ENCODE measurements at places on chromosomes 1 and 21.
A peak's percentile ranks its signal among the peaks of the same experiment; 100 is the strongest.

DNA sequence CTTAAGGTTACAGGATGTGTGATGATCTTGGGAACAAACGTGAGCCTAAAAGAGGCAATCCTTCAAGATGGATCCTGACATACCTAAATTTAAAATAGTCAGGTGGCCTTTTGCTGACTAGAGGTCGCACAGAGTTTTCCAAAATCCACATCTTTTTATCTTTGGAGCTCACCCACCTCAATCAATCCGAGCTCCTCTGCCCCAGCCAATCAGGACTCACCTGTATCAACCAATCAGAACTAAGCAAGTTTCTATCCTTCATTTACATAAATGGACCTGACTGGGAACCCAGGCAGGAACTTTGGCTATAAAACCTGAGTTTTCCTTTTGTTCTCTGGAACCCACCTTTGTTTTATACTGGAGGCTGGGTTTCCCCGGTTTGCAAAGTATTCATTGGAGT is 16.2 kb downstream of the DNAJC11 start:
- no peak for DNase-seq

DNA sequence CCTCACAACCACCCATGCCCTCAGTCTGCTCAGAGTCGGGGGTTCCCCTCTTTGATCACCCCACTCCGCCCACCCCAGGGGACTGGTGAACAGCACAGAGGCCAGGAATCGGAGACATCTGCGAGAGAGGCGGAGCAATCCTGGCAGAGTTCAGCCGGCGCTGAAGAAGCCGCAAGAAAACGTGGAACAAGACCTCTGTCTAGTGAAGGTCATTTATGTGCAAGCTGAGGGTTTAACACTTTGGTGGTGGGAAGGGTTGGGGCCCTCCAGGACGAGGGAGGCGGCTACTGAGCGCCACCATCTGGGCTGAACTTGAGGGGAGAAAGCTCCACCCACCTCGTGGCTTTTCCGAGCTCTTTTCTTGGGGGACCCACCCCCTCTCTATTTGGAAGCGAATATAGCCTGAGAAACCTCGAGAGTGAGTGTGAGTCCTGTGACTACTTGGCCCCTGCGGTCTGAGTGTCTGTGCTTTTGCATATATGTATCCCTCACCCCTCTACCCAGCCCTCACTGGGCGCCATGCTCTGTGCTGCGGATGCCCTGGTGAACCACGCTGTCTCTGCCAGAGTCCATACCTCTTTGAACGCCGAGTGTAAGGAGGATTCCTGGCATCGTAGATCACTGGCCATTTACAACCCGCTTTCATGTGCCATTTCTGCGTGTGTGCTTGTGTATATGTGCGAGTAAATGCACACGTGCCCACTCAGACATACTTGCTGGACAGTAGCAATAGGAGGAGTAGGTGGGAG is 1.2 kb upstream of the EPHA10 start:
- no peak for DNase-seq

- DNase-seq, result peak; percentile 30
These were observed 1531.6 kb upstream of the TPTE start for GRCh38 chr21:8989721-8990325.

GRCh38 chr1:180261524-180262155 is 31.6 kb downstream of the LHX4 start:
- no peak for DNase-seq

DNA sequence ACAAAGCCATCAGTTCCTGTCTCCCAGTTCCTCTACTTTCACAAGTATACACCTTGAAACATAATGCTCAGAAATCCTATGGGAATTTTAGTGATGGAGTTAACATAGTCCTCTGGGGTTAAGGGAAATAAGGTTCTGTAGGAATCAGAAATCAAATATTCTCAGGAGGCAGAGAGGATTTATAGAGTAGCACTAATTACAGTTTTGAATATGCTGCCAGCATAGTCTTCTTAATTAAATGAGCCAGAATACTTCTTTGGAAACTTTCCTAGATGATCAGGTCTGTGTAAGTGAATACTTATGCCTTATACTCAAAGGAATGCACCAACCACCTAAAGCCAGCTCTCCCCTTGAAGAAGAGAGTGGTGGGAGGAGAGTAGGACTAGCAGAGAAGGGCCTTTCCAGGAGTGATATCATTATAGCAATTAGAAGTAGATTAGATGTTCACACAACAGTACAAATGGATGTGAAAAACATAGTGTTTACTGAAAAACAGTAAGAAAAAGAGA is 31.4 kb upstream of the DIRAS3 start:
- DNase-seq, result no peak

GRCh38 chr1:204503122-204503912 is 8.7 kb upstream of the PIK3C2B start:
- DNase-seq, result peak; percentile 76

DNA sequence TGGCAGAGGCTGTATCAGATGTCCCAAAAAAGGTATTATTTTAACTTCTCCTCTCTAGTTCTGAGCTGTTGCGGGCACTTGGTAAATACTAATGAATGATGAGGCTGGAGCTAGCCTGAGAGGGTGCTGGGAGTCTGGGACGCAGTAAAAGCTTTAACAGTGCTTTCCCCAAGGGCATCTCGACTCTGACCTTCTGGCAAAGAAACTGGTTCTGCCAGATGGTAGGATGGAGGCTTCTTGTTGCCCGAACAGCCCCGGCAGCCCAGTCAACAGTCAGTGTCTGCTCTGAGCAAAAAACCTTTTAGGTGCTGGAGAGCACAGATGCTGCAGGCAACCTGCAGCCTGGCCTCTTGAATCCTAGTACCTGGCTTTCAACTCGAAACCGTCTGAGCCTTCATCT is 2.5 kb upstream of the PNRC2 start:
- no peak for DNase-seq

- DNase-seq, result peak; percentile 63
These were observed 272.6 kb upstream of the SGIP1 start for GRCh38 chr1:66261364-66261763.

- DNase-seq, result no peak
These were observed 80.4 kb upstream of the TARDBP start for GRCh38 chr1:10932088-10932487.

DNA sequence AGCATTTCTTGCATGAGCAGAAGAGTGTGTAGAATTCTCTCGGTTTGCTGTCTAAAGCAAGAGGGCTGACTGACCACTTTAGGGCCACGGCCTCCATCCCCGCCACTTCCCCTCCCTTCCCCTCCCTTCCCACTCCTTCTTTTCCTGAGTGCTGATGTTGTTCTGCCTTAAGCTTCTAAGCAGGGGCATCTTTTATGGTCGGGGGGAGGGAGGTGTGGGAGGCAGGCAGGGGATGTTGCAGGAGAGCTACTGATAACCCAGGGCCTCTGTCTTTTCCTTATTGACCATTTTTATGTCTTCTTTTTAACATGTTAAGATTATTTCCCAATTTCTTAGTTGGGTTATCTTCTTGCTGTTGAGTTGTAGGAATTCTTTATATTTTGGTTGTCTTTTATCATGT is 15.1 kb downstream of the USP25 start:
- DNase-seq, result no peak

- DNase-seq, result peak; percentile 75
These were observed 68.3 kb downstream of the CLIC6 start for GRCh38 chr21:34737115-34737514.

GRCh38 chr1:201535046-201535918 is 3.6 kb upstream of the NAV1 start:
- peak; percentile 88 for DNase-seq

DNA sequence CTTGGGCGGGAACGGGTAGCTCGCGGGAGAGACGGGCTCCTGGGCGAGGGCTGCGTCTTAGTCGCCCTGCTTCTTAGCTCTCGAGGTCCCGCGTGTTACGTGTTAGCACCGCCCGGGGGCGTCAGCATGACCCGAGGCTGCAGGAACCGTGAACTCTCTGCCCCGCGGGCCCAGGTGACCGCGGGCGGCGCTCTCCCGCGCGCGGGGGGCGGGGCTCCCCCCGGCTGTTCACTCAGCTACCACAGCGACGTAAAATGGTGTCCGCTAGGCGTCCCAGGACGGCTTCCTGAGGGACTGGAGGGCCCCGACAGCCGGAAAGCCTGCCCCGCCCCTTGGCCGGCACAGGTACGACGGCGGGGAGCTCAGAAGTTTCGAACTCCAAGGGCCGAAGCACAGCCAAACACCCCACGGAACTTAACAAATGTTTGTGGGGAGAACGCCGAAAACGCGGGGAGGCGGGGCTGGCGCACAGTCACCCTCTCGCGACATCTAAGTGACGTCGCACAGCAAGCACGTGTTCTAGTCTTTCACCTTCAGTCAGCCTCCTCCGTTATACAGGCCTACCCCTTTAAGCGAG is 780 bp upstream of the RBM15 start:
- no peak for DNase-seq

DNA sequence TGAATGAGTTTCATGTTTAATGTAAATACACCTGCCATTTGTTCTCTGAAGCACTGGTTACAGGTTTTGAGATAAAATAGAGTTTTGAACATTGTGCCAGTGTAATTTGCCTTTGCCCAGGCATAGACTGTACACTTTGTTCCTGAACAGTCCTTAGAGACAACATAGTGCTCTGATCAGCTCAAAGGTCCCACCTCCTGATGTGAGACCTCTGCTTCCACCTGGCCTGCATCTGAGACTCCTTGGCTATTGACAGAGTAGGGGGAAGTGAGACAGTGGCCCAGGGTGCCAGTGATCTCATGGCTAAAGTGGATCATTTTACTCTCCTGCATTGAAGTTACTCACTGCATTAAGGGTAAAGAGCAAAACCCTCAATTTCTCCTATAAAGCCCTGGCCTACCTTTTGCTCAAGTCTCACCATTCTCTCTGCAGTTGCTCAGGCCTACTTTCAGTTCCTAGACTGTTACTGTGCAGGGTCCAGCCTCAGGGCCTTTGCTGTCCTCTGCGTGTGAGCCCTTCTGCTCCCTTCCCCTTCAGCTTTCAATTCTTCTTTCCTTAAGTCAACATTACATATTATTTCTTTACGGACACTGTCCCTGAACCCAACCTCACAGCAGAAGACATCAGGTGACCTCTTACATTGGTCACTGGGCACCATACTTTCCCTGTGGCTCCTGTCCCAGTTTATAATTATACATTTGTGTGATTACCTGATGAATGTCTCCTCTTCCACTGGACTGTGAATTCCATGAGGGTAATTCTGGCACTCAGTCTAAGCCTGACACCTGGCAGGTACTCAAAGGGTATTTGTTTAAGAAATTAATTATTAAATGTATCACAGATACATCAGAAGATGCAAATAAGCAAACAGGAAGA is 142.9 kb downstream of the ROR1 start:
- no peak for DNase-seq

DNA sequence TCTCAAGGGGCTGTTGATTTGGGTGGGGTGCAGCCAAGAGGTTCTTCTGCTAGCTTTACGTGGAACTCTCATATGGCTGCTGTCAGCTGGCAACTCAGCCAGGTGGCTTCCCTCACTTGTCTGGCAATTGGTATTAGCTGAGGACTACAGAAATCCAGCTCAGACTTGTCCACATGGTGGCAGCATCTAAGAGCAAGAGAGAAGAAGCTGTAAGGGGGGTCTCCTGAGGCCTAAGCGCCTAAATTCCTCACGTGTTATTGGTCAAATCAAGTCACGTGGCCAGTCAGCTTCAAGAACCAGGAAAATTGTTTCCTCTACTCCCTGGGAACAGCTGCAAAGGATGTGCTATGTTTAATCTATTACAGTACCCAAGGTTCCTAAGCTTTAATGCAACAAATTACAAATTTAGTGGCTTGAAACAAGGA is 4.2 kb upstream of the DYRK3 start:
- DNase-seq, result peak; percentile 86

- DNase-seq, result no peak
These were observed 93.4 kb downstream of the SLC25A24 start for GRCh38 chr1:108106775-108107174.

- no peak for DNase-seq
These were observed 8.8 kb downstream of the ADCY10 start for GRCh38 chr1:167905182-167905581.

GRCh38 chr1:245552331-245552730 is 397.5 kb downstream of the KIF26B start:
- peak; percentile 43 for DNase-seq

DNA sequence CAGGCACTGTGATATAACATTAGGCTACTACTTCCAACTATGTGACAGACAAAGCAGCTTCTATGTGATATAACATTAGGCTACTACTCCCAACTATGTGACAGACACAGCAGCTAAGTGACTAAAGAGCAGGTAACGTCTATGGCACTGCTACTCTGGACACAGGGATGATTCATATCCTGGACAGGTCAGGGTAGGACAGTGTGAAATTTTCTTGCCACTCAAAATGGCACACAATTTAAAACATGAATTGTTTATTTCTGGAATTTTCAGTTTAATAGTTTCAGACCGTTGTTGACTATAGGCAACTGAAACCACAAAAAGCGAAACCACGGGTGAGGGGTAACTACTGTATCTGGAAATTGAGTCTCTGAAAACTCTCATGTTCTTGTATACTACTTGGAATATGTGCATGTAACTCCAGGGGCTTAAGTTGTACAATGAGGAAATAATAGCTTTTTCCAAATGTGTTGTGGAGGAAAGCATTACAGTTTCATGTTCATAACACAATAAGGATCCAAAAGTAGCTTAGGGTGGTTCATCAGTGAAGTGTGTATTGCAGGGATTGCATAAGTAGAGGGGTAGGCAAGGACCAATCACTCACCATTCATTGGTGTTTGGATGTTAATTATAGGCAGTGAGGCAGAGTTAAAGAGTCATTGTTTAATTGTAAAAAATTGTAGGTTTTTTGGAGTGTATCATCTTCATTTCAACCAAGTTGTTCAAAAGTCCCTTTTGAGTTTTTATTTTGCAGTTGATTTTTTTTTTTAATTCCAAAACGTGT is 5.3 kb downstream of the DTL start:
- peak; percentile 20 for DNase-seq
